ENCODE measurements at places on chromosomes 4 and X.

- DNase-seq = no peak
These were observed 108.8 kb downstream of the DDIT4L start for GRCh38 chr4:100081491-100081890.

GRCh38 chrX:85243155-85243554 lies 424 bp downstream of the SATL1 start:
- no peak for DNase-seq

DNA sequence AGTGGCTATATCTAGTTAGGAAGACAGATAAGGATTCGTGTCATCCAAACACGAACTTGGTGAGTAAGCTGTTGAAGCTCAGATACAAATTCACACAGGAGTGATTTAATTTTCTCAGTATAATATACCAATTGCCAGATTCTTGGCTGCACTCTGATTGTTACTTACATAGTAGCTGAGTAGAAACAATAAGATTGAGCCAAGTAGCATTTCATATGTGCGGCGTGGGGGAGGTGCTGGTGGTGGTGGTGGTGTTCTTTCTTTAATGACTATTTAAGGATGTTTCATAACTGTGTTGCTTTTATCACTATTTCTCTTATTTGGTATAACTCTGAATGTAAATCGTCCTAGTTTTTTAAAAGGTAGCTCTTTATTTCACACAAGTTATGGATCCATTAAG lies 102.9 kb downstream of the UGT8 start:
- no peak for DNase-seq

DNA sequence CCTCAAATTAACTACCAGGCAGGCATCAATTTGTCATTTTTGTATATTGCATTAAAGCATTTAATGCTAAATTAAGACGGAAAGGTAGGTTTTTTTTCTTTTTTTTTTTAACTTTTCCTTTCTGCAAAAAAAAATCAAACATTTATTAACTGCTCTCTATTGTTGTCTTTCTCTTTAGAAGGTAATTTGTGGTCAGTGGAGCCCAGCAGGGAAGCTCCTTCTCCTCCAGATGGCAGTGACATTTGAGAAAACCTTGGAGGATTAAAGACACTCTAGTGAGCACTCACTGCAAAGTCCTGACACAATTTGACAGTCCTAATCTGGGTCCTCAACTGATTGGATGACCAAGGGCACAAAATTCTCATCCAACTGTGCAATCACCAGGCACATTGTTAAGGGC lies 102.4 kb downstream of the SLIT2 start:
- DNase-seq = peak; percentile 5

DNA sequence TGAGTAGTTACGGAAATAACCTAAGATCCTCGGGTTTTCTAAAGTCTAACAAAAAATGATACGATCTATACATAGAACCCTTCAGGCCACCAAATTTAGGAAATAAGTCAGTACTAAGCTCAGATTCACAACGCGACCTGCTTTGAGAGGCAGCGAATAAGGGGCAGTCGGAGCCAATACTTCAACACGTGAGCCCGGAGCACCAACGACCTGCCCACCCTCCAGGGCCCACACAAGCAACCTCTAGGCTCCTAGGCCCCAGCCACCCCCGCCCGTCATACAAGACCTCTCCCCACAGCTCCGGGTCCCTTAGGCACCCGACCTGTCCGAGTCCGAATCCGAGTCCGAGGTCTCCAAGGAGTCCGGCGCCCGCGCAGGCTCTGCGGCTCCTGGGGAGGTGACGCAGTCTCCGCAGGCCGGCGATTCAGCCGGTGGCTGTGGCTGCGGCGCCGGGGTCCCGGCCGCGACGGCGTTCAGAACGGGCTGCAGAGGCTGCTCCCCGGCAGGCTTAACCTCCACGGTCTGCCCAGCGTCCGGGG lies 580 bp downstream of the NAF1 start:
- peak; percentile 45 for DNase-seq

- DNase-seq = no peak
These were observed 688 bp downstream of the UFSP2 start for GRCh38 chr4:185424905-185425646.

DNA sequence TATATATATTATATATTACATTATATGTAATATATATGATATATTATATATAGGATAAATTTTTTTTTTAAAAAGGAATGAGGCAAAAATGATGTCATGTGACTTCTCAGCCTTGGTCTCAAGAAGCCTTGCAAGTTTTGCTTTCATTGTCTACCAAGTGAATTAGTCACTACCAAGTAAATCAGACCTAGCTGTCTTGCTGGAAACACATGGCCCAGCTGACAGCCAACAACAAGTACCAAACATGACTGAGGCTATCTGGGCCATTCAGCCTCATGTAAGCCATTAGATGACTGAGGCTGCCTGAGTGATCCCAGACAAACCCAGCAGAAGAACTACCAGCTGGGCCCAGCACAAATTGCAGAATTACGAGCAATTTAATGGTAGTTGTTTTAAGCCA lies 44.9 kb downstream of the HAND2 start:
- DNase-seq = no peak

DNA sequence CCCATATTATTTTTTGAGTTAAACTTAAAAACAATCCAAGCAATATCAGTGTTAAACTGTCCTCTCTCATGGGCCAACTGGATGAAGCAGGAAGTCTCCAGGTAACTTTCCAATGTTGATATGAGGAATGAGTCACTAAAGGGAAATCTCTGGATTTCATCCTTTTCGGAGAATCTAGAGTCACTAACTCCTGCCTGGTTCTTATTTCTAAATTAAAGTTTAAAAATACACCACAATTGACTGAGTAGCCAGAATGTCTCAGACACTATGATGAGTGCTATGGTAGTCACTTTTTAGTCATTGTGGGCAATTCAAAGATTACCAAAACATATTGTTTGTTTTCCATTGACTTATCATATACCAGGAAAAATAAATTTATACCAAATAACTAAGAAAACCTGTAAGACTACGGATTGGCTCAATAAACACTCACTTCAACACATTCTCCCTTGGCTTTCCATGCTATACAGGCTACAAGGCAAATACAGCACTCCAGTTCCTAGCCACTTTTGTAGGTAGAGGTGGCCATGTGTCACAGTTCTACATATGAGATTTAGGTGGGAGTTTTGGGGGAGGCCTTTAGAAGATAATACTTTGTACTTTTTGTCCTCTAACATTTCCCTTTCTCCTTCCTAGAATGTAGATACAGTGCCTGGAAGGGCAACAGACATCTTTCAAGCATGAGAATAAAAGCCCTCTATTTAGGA lies 8.6 kb downstream of the SLC9B2 start:
- no peak for DNase-seq

Data from SJCRH30 (cell line).